ENCODE measurements at places on chromosomes 16 and 17.

GRCh38 chr17:75183999-75184884 lies 1.5 kb upstream of the SUMO2 start:
- no peak for DNase-seq

GRCh38 chr16:10880594-10881452 lies 3.8 kb downstream of the CIITA start:
- no peak for DNase-seq

DNA sequence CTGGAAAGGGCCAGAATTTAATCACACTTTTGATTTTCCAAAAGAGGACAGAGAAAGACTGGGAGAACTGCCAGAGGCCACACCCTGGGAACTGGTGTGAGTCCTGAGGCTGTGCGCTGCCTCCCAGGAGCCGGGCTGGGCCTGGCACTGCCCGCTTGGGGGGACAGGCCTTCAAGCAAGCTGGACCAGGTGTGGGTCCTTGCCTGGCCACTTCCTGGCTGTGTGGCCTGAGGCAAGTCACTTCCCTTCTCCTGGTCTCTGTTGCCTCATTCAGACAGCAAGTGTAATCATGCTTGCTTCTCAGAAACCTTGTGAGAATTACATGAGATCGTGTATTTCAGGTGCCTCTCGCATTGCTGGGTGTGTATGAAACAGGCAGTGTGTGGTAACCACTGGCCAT lies 143.0 kb downstream of the SNX29 start:
- no peak for DNase-seq

DNA sequence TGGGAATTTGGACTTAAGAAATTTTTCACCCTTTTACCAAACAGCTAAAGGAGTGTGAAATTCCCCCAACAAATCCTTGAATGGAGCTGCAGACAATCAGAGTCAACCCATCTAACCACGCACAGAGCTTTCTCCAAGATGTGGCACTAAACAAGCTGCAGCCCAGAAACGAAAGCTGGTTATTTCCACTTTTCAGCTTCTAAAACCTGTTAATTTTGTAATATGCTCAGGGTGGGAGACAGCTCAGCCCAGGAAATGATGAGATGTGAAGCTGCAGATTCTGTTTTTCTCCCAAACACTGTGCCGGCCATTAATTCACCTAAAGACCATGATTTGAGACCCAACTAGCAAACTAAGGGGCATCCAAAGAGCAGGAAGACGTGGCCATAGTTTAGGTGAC lies 33.2 kb upstream of the ABR start:
- DNase-seq: no peak

DNA sequence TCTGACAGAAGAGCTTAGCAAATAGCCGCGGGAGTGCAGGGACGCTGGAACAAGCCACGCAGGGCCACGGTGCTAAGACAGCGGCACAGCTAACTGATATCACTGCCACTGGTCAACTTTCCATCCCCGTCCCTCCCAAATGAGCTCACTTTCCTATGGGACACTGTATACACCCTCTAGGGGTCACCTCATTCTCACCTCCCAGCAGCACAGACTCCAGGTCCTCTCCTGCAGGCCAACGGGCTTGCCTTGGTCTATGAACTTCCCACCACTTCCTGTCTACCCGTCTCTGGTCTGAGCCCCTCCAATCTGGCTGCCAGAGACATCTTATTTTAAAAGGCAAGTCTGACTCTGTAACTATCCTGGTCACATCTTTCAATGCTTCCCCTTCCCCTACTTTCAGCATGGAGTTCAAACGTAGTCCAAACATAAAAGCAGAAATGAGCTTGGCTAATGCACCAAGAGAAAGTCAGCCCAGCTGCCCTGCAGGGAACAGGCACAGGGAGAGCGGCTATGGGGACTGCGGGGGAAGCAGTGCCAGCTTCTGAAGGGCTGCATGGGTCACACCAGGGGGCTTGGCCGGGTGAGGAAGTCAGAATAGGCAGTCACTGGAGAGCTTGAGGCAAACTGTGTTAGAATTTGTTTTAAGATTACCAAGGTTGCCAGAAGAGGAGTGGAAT lies 26.3 kb upstream of the SLC38A8 start:
- DNase-seq: no peak

DNA sequence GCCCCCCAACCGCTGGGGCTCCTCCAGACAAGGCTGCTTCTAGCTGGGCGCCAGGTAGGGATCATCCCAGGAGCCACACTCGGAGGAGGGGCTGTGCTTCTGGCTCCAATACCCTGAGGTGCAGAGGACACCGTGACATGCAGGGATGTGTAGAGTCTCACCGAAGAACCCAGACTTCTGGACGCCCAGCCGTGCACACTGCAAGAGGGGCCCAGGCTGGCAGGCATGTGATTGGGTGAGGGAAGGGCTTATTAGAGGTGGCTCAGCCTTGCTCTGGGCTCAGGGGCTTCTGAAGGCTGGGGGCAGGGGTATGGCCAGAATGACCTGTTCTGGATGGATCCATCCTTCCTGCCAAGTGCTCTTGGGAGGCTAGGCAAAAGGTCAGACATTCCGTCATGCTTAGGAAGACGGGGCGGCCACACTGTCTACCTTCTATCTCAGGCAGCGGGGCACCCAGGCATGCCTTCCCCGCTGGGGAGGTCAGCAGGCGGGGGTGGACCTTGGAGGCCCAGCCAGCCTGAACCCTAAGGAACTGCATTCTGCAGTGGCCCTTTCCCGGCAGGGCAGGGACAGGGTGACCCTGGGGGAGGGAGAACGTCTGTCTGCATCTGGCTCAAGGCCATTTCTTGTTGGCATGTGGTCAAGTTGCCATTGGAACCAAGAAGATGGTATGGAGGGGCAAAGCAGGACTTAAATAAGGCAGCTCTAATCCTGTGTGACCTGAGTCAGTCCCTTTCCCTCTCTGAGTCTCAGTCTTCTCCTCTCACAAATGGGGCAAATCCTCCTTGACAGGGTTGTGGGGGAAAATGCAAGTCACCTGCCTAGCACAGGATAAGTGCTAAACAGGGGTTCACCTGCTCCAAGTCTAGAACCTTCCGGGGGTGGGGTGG lies 5.8 kb upstream of the ADGRG1 start:
- no peak for DNase-seq

DNA sequence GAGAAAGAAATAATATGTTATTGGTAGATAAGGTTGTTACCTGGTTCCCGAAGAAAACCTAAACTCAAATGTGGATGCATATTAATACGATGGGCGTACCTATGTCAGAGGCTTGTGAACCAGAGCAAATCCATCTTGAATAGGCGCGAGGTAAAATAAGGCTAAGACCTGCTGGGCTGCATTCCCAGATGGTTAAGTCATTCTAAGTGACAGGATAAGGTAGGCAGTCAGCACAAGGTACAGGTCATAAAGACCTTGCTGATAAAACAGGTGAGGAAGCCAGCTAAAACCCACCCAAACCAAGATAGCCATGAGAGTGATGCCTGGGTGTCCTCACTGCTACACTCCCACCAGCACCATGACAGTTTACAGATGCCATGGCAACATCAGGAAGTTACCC lies 1400.1 kb downstream of the CDH8 start:
- DNase-seq: no peak

GRCh38 chr17:26818736-26819135 lies 475.2 kb upstream of the WSB1 start:
- no peak for DNase-seq

- no peak for DNase-seq
These were observed 67.3 kb upstream of the CACNG3 start for GRCh38 chr16:24188751-24189318.

- DNase-seq: no peak
These were observed 3.9 kb downstream of the XYLT1 start for GRCh38 chr16:17466876-17467275.

DNA sequence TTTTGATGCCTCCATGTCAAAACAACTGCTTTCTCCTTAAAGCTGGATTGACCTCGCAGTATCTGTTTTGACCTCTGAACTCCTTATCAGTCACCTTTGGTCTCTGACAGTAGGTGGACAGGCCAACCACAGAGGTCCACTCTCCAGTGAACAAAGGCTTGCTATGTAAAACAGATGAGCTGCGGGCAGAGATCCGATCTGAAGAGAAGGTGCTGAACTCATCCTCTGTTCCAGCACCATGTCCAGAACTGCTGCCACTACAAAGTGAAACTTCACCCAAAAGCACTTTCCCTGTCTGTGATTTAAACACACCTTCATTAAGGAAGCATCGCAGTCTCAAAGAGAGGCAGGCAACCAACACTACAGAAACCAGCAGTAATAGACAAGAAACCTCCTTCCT lies 117.3 kb upstream of the CORO6 start:
- no peak for DNase-seq

DNA sequence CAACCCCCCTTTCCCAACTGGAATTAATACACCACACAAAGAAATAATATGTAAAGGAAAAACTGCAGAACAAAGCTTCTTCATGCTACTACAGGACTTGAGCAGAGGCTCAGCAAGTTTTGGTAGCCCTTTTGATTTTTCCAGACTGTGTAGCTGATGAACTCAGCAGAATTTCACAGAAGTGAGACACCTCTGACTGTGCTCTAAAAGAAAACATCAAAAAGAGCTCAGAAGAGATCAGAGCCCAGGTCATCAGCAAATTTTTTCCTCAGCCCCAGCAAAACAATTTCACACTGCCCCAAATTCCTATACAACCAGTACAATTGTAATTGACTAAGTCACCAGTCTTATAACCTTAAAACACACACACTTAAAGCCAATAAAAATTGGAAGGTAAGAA lies 38.0 kb downstream of the TTC19 start:
- no peak for DNase-seq

DNA sequence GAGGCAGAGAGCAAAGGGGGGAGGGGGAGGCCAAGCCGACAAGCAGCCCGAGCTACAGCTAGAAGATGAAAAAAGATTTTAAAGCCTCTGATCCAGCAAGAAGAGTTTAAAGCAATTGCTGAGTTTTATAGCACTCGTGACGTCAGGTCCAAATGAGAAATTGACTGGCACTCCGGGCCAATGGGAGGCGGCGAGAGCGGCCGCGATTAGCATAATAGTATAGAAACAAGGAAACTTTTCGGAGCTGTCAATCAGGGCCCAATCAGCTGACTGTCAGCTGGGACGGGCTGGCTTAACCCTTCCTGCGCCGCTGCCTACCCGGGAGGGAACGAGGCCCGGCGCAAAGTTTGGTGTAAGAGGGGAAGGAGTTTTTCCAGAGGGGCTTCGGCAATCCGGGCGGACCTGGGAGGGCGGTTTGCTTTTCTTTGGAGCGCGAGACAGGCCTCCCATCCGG lies at the start of gene MAF:
Gene MAF (minus strand): TSS at position 100 of the 454 bp plus-strand sequence. CDS start 835 bp downstream, outside the sequence.
- no peak for DNase-seq

GRCh38 chr16:83814659-83814985 lies 6.8 kb downstream of the HSBP1 start:
- DNase-seq: no peak

- DNase-seq: peak; percentile 61
These were observed 57.9 kb downstream of the MYO1D start for GRCh38 chr17:32819035-32819434.

GRCh38 chr16:85474621-85475217 lies 138.4 kb upstream of the GSE1 start:
- no peak for DNase-seq

DNA sequence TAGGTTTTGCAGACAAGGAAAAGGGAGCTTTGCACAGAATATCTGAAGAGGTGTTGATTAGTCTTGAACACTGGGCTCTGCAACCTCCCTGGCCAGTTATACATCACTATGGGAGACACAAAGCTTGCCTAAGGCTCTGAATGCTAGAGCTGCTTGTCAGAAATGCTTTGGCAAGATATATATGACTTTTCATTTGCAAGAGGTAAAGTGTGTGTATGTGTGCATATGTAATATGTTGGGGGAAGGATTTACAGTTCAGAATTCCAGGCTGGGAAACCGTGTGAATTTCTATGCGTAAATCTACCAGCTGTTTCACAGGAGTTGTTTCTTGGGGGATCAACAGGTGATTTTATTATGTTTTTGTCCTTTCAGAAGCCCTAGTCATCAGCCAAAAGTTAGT lies 350.9 kb downstream of the TMEM114 start:
- no peak for DNase-seq

- DNase-seq: no peak
These were observed 16.2 kb downstream of the IRX5 start for GRCh38 chr16:54946909-54947308.

DNA sequence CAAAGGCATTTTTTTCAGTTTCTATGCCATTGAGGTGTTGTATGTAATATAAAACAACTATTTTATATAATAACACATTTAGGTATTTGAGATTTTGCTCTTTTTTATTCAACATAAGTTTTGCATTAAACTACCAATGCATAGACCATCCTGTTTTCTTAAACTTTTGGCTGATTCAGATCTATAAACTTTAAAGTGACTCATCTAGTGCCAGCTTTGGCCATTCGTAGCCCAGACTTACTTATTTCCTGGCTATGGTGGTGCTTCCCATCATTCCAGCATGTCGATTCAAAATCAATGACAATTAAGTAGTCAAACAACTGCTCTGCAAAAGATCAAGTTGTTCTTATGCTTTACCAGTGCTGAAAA lies 3.1 kb downstream of the ERI2 start:
- no peak for DNase-seq

- DNase-seq: no peak
These were observed 19.1 kb upstream of the CYB5B start for GRCh38 chr16:69405326-69405725.

DNA sequence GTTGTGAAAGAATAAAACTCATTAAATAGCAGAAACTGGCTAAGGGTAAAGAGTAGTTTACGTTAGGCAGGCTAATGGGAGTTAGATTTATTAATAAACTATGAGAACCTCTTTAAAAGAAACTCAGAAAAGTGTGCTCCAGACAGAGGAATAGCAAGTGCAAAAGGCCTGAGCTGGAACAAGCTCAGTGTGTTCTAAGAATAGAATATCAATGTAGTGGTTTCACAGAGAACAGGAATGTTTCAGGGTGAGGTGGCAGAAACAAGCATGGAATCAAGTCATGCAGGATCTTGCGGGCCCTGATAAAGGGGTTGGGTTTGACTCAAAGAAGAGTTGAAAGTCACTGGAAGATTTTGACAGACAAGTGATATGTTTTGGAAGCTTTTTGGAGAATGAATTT lies 164.0 kb upstream of the HS3ST3A1 start:
- DNase-seq: no peak
